RPMI7951 (cell line): ENCODE measurements at places on chromosomes 3 and 15.

- DNase-seq, result no peak
Observed at GRCh38 chr15:30056166-30056565, 26.6 kb upstream of the GOLGA8J start.

- peak; percentile 91 for DNase-seq
Observed at GRCh38 chr15:63089260-63090043, 32.2 kb upstream of the LACTB start.

DNA sequence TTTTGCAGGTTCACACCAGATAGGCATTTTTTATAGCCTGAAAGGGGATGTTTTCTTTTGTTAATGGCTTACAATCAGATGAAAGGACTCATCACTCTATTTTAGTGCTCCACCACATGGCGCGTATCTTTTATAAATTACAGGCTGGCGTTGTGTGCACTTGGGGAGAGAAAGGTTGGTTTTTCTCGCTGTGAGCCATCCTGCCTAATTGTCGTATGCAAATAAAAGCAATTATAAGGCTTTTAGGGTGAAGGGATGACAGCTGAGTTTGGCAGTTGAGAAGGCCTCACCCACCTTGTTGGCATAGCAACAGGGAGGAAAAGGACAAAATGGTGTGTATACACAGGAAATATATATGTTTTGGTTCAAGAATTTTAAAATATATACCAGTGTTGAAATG is 268.0 kb downstream of the NR2F2 start:
- DNase-seq, result no peak

GRCh38 chr15:38127306-38127771 is 125.3 kb upstream of the SPRED1 start:
- DNase-seq, result peak; percentile 55

- DNase-seq, result no peak
Observed at GRCh38 chr3:54940971-54941370, 13.1 kb upstream of the LRTM1 start.

- no peak for DNase-seq
Observed at GRCh38 chr3:105022813-105023212, 343.9 kb upstream of the ALCAM start.

- DNase-seq, result peak; percentile 69
Observed at GRCh38 chr3:141875893-141876380, 506 bp upstream of the ATP1B3 start.

DNA sequence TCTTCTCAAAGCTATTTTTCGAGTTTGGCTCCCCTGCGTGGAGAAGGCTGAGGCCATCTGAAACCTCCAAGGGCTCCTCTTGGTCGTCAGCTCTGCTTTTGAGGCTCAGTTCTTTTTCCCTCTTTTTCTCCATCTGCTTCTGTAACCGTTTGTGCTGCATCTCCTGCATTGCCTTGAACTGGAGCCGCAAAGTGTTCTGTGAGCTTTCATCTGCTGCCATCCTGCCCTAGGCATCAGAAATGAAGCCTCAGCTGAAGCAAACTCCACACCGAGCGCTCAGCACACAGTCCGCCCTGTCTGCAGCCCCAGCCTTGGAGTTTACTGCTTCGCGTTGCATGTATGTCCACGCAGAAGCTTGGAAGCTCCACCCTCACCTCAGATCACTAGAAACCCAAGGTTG is 14.9 kb downstream of the CCDC13 start:
- DNase-seq, result no peak

- no peak for DNase-seq
Observed at GRCh38 chr3:18300916-18301315, 124.2 kb downstream of the SATB1 start.

DNA sequence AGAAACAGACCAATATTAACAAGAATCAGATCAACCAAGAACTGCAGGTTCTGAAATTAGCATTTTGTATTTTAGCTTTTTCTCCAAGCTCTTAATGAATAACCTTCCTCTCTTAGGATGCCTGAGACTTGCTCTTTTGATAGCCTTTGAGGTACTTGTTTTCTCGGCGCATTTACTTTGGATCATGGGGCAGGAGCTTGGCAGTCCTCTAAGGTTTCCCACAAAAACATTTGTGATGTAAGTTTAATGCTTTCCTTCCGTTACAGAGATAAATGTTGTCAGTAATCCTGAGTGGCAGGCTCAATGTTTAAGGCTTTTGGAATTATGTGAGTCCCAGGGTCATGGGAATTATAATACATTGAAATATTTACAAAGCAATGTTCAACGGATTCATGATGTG is 137.8 kb upstream of the SNTN start:
- no peak for DNase-seq

GRCh38 chr15:77069521-77070121 is 1.3 kb downstream of the TSPAN3 start:
- DNase-seq, result peak; percentile 4

GRCh38 chr15:65101411-65101890 is 13.5 kb downstream of the UBAP1L start:
- DNase-seq, result peak; percentile 24

- no peak for DNase-seq
Observed at GRCh38 chr15:73854265-73854664, 19.1 kb upstream of the TBC1D21 start.

GRCh38 chr15:71131601-71132362 is 16.5 kb downstream of the THSD4 start:
- no peak for DNase-seq

DNA sequence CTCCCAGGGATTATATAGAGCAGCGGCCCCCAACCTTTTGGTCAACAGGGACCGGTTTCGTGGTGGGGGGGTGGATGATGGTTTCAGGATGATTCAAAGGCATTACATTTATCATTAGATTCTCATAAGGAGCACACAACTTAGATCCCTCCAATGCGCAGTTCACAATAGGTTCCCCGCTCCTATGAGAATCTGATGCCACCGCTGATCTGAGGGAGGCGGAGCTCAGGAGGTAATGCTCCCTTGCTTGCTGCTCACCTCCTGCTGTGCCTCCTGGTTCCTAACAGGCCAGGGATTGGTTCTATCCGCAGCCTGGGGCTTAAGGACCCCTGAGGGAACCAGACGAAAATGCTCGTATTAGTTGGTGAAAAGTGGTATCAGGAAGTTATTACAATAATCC is 1.3 kb upstream of the HACD2 start:
- DNase-seq, result peak; percentile 61

DNA sequence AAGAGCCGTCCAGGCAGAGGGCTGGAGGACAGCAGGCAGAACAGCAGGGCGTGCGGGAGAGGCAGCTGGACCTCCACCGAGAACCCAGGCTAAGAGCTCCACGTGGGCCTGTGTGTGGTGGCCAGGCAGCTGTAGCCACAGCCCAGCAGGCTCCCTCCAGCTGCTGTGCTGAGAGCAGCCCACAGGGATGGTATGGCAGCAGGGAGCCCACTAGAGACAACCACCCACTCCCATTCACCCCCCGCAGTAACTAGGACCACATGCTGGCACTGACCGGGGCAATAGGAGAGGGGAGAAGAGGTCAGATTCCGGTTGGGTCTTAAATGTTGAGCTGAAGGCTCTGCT is 25.6 kb upstream of the MUSTN1 start:
- no peak for DNase-seq

DNA sequence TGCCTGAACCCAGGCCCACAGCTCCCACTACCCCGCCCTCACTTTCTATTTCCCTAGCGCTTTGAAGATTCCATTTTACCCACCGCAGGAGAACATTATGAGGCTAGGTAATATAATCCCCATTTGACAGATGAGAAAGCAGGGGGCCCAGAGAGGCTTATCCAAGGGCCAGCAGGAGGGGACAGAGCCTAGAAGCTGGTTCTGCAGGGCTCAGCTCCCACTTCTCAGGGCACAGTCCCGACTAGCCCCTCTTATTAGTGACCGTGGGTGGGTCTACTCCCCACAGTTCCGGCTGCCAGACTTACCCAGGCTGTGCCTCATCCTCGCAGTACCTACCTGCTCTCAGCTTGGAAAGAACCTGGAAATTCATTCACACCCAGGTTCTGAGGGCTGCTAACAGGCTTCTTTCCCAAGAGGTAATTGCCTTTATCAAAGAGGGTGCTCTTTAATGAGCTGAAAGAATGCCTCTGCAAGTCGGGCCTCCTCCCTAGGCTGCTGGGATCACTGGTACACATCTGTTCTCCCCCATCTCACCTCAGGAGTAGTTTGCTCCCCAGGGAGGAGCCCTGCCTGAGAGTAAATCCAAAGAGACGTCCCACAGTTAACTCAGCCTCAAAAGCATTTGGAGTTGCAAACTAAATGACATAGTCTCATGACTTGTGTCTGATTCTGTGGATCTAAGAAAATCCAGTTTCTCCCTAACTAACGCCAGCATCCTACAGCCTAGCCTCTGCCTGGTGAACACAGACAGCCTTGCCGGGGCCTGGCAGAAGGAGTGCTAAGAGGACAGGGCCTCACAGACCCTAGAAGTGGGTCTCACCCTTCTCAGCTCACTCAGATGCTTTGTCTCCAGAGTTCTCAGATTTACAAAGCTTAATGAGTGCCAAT is 125.0 kb downstream of the CHSY1 start:
- DNase-seq, result peak; percentile 54

GRCh38 chr15:98286831-98287230 is 326.3 kb downstream of the ARRDC4 start:
- peak; percentile 10 for DNase-seq

GRCh38 chr3:51974963-51975851 is at the start of gene ABHD14A:
Gene ABHD14A (plus strand): TSS chr3:51975064. CDS start chr3:51975136, 72 bp downstream.
- DNase-seq, result peak; percentile 72

- DNase-seq, result no peak
Observed at GRCh38 chr3:140360332-140360731, 317.5 kb upstream of the TRIM42 start.

GRCh38 chr3:170740726-170741591 is 129.0 kb downstream of the RPL22L1 start:
- DNase-seq, result peak; percentile 89

GRCh38 chr3:99753268-99753975 is 64.2 kb upstream of the CMSS1 start:
- peak; percentile 80 for DNase-seq

- no peak for DNase-seq
Observed at GRCh38 chr3:38017445-38018295, 11.8 kb downstream of the PLCD1 start.

DNA sequence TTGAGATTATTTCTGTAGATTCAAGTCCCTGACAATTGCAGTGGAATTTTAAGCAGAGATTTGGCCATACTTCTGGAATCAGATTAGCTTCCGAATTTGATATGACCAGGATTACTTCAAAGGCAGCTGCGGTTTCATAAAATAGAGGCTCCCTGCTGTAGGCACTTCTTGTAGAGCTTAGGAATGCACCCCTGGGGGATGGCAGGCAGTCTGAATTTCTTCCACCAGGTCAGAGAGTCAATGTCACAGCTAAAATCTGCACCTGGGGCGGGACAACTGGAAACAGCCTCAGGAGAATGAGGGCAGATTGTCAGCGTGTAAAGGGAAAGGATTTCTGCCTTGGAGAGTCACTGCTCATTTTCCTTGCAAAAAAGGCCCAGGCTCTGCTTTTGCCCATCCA is 182.6 kb downstream of the ARRDC4 start:
- DNase-seq, result peak; percentile 66

DNA sequence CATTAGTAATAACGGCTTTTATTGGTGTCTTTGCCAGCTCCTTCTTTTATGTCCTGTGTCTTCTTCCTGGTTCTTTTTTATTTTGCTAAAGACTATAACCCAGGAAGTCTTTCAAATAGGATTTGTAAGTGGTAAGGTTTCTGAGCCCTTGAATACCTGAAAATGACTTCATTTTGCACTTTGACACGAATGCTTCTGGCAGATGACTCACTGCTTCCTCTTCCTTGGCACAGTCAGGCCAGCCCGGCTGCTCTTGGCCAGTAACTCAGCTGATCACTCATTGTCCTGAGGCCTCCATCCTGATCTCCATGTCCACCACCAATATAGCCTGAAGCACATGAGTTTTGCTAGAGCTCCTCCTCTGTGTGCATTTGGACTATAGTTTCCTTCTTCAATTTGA is 48.7 kb upstream of the NR2E3 start:
- DNase-seq, result peak; percentile 96

DNA sequence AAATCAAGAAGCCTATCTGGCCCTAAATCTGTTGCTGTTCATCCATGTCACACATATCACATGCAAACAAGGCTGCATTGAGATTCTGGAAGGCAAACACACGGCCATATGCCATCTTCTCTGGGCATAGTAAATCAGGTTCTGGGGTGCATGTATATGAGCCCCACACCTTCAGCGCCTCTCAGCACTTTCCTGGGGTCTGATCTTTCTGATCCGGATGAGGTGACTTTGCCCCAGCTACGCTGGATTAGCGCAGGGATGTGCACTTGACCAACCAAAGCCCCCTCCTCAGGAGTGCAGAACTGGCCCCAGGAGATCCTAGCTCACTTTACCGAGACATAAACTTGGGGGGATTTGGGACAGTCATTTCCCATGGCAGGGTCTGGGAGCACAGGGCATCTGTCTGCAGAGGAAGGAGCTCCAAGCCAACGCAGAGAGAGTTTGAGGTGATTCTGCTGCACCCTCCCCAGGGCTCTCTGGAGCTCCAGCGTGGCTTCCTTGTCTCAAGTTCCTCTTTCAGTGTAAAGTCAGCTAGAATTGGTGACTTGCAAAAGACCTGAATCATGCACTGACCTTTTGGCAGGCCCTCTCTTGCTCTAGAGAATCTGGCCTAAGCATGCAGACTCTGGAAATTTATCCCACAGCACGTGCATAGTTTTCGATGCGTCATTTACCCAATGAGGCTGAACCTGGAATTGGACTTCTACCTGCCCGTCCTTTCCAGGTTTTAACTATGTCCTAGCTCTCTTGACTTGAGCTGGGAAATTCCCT is 63.5 kb upstream of the KLF13 start:
- DNase-seq, result peak; percentile 43

DNA sequence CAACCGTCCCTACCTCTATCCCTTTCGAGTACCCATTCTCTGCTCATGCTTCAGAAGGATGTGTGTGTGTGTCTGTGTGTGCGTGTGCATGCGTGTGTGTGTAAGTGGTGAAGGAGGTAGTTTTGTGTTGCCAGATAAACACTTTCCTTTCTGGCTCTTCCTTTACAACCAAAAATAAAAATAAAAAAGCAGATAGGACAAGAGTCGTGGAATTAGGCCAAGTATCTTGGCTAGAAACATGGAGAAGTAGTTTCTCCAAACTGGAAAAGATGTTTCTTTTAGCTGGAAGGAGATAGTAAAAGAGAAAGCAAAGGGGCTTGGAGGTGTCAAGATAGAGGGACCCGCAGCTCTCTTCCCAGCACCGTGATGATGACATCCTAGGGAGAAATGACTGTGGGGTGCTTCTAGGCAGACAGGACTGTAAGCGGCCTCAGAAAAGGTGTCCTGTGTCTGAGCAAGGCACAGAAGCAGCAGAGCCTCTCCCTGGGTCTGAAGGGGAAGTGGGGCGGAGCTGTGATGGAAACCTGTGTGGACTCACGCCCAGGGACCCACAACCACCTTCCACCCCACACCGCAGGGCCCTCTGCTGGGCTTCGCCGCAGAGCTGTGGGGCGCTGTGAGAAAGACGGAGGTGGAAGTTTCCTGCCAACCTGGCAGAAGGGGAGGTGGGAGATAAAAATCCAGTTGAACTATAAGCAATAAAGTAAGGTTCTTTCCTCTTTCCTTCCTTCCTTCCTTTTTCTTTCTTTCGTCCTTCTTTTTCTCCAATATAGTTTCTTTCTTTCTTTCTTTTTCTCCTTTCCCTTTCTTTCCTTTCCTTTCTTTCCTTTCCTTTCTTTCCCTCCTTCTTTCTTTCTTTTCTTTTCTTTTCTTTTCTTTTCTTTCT is 35.3 kb downstream of the MUC20 start:
- DNase-seq, result no peak

GRCh38 chr3:165855581-165855980 is 18.4 kb upstream of the BCHE start:
- no peak for DNase-seq
